Liver (tissue), 10 donors: ENCODE measurements at places on chromosomes 7 and 10.

DNA sequence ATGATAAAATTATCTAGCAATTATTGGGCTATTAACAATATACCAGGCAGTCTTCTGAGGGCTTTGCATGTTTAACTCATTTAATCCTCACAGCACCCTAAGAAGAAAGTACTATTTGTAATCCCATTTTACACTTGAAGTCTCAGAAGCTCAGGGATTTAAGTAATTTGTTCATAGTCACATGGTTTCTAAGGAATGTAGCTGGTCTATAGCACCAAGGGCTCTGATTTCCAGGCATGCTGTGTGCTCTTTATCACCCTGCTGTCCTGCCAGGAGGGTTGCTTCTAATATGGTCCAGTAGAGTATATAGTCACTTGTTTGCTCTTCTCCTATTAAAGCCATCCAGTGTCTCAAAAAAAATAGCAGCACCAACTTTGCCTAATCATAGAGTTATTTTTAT lies 417.2 kb downstream of the PLXDC2 start:
- no peak for DNase-seq

- DNase-seq, result no peak
Observed at GRCh38 chr7:116924741-116925140, 28.6 kb upstream of the ST7 start.

- DNase-seq, result no peak
Observed at GRCh38 chr10:66649626-66650025, 276.2 kb upstream of the LRRTM3 start.

GRCh38 chr10:78910886-78911285 lies 157.9 kb upstream of the ZMIZ1 start:
- no peak for DNase-seq

DNA sequence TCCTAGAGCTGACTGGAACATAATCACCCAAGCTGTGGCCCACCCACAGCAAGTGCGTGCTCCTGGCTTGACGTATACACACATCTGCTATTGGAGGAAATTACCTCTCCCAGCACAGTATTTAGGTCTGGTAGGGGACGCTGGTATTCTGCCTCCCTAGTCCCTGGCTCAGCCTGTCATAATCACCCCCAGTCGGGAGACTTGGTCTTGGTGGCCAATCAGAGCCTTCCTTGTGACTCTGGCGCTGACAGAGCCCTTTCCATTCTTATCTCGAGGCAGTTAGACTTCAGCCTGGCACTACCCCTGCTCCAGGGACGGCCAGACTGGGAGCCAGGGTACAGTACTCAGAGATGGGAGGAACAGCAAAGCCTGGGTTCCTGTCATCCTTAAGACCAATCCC lies 14.3 kb upstream of the PRKAG2 start:
- DNase-seq, result no peak

GRCh38 chr7:7858559-7858958 lies 110.0 kb upstream of the GLCCI1 start:
- no peak for DNase-seq

- DNase-seq, result no peak
Observed at GRCh38 chr10:89301232-89301631, 614 bp upstream of the IFIT2 start.

GRCh38 chr7:150586068-150586784 lies 19.0 kb downstream of the GIMAP4 start:
- no peak for DNase-seq

DNA sequence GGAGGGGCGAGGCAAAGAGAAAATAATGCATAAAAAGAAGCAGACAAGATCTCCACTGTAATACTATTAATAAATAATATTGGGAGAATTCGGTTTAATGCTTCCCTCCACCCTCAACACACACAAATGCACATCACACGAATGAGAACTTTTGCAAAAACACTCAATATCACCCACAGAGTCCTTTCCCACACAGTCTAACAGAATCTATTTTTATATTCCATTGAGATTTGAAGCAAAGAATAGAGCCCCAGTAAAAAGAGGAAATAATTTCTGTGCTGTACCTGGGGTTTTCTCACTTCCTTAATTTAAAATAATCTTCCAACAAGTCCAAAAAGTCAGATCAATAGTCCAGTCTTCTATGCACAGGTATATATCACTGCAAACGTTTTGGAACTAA lies 17.0 kb downstream of the PIK3AP1 start:
- DNase-seq, result no peak

DNA sequence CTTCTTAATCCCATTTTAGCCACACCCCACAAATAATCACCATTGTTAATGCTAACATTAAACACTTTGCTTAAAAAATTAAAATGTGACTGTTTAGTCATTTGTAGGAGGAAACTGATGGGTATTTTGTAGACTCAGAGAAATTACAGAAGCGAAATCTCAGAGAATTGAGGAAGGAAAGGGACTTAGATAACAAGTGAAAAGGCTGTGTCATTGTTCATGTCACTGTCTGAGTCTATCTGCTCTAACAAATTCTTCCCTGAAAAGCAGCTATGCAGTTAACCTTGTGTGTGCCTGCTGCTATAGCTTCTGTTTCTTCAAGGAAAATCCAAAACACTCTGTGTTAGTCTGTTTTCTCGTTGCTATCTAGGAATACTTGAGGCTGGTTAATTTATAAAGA lies 40.9 kb upstream of the PLXDC2 start:
- DNase-seq, result no peak

- DNase-seq, result no peak
Observed at GRCh38 chr10:72593963-72594362, 31.9 kb downstream of the MICU1 start.

DNA sequence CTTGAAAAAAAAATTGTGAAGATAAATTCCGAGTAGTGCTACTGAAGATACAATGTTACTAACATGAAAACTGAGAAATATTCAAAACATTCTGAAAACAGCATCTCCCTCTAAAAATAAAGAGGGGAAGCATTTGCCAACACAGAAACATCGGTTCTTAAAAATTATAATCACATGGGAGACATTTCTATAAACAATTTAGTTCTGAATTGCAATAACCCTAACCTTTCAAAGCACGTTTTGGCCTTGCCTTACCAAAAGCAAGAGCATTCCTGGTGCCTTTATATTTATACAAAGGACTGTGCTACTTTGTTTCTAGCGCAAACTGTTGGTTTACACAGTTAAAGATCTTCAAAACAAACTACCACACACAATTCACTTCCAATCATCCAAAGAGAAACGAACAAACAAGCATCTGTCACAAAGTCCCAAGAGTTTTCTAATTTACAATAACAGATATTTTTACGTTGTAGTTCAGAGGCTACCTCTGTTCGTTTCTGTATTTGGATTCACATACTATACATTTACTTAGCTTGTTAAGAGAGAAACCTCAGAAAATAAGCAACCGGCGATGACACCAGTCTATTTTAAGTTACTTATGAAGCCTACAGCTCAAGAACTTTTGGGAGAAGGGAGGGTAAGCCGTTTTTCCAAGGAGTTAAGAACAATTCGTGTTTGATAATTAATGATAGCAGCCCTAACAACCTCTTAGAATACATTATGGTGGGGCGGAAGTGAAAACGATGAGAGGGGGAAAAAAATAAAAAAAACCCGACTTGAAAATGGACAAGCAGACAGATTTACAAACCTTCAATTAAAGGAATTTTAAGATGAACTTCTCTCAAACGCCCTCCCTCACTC lies 1.3 kb downstream of the ABI1 start:
- DNase-seq, result no peak

DNA sequence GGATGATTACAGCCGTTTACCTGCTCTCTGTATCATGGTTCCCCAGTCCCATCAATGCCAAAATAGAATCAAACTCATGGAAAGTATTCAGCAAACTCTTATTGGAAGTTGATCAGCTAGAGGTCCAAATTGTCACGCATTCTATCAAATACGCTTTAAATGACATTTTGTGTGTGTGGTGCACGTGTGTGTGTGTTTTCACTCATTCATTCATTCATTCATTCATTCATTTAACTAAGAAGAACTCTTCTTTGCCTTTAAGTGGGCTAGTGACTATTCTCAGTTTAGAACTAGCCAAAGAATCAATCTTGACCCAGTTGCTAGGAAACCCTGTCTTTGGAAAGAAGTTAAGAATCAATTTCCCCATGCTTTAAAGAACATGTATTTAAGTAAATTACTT lies 102.8 kb downstream of the RTKN2 start:
- DNase-seq, result no peak

DNA sequence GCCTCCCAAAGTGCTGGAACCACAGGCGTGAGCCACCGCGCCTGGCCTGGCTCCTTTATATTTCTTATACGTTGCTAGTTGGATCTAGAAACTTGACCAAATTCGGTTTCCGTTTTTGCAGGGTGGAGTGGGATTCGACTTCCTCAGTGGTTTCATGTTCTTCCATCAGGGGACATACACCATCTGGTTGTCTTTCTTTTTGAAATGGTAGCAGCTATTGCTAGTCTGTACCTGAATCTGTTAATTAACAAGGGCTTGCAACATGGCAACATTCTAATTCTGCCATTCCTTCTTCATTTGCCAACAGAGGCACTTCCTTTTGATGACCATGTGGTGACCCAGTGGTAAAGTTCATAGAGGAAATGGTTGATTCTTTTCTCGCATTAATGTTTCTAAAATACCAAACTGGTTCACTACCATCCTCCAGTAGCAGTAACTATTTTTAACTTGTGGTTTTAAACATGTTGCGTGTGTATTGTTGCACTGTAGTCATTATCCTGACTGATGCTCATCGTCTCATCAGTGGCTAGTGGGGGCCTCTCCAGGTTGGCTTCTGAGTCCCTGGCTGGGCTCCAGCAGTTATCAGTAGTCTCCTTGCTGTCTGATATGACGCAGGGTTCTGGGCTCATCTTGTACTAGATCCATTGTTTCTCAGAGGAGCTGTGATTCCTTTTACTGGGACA lies 159.2 kb downstream of the RGS10 start:
- DNase-seq, result no peak

GRCh38 chr7:3210531-3210930 lies 90.5 kb upstream of the SDK1 start:
- no peak for DNase-seq

DNA sequence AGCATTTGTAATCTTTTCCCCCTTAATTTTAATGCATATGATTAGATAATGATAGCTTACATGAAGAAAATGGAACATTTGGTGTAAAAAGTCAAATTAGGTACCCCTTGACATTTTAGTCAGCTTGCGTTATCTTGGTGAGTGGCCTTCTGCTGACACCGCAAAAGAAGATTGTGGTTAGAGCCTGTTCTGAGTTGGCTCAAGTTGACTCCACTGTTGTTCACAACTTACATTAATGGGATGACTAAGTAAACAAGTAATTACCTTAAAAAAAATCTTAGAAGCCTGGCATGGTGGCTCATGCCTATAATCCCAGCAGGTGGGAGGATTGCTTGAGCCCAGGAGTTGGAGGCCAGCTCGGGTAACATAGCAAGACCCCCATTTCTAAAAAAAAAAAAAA lies 24.2 kb downstream of the TRRAP start:
- no peak for DNase-seq

DNA sequence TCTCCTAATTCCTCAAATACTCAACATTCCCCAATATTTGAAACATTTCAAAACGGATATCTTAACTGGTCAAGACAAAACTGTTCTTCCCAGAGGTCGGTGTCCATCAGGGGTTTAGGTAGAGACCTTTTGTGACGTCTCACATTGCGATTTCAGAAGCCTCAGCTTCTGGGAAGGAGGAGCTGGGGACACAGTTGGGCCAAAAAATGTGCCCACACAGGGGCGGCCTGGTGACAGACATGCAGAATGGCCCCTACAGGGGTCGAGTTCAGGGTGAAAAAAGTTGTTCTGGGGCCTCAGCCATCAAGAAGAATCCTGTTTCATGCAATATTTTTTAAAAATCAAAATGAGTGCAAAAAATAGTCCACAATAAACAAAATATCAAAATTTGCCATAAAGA lies 108.7 kb upstream of the PFKP start:
- DNase-seq, result no peak

GRCh38 chr7:121853307-121853706 lies 19.7 kb upstream of the PTPRZ1 start:
- no peak for DNase-seq

DNA sequence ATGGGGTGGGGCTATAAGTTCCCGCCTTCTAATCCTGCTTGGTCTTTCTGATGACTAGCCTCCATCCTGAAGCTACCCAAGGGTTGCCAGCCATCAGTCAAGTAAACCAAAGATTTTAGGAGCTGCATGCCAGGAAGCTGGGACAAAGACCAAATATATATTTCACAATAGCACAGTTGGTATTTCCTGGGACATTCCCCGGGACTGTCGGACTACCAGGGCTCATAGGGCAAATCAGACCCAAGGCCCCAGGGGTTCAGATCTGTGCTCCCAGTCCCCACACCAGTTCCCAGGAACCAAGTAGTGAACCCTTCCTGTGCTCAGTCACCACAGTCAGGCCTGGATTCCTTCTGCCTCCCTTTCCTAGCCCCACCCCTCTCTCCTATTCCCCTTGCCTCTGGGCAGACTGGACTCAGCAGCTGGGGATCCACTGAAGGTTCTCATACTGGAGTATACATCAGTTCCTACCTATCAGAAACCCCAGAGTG lies 5.7 kb upstream of the CXCL12 start:
- no peak for DNase-seq
